ENCODE measurements at places on chromosomes 16 and 17.

- DNase-seq: no peak
Observed at GRCh38 chr17:6153375-6153774, 83.2 kb downstream of the WSCD1 start.

- no peak for DNase-seq
Observed at GRCh38 chr16:959232-960040, 11.3 kb downstream of the LMF1 start.

DNA sequence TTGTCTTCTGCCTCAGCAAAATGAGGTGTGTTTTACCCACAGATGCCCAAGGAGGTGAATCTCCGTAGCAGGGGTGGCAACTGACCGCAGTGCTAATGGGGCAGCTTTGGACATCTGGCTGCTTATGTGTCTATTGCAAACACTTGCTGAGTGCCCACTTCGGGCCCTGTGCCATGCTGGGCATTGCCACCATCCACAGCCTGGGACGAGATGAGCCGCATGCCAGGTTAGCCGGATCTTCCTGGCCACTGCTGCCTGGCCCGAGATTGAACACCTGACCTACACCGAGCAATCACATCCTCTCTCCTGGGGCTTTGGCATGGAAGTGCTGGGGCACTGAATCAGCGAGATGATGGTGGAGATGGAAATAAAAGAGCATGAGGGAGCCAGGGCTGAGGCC, 238.7 kb downstream of the GSG1L start:
- DNase-seq: no peak

- DNase-seq: no peak
Observed at GRCh38 chr16:89436366-89436765, 54.0 kb downstream of the ANKRD11 start.

GRCh38 chr16:73916829-73917594, 379.6 kb upstream of the PSMD7 start:
- no peak for DNase-seq

DNA sequence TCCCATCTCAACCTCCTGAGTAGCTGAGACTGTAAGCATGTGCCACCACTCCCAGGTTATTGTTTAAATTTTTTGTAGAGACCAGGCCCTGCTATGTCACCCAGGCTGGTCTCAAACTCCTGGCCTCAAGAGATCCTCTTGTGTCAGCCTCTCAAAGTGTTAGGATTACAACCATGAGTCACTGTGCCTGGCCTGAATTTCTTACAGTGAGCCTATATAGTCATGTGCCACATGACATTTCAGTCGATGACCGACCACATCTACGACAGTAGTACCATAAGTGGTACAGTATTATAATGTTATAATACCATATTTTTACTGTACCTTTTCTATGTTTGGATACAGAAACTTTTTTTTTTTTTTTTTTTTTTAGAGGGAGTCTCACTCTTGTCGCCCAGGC, 195.3 kb downstream of the STX8 start:
- no peak for DNase-seq

All from stimulated activated effector memory CD8-positive, alpha-beta T cell treated with anti-CD3 and anti-CD28 coated beads, Interleukin-12 subunit alpha, Interleukin-12 subunit beta, amount 100 ng/mL, for 72 hours (primary cell).